Gastrocnemius medialis (tissue), 4 donors: ENCODE measurements at places on chromosomes 11 and 22.

DNA sequence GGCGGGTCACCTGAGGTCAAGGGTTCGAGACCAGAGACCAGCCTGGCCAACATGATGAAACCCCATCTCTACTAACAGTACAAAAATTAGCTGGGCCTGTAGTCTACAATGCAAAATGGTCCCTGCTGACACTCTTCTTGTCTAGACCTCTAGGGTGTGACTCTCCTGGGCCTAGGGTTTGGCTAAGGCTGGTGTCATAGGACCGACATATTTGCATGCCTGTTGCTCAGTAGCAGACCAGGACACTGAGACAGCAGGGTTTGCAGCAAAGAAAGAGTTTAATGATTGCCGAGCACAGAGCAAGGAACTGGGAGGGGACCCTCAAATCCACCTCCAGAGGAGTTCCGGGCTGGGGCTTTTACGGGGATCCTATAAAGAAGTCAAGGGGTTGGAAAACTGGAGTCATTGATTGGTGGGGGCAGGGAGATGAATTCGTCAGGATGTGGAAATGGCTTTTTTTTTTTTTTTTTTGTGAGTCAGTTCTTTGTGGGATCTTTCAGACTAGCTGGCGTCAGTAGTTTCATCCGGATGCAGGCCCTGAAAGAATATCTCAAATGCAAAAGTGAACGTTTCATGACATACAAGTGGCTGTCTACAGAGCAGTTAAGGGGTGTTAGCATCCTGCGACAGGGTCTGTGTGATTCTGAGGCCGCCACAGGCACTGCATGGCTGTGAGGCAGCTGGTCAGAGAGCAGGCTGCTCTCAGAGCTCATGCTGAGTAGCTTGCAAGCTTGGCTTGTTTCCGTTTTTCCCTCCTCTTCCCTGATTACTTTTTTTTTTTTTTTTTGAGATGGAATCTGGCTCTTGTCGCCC lies 27.2 kb upstream of the A4GALT start:
- DNase-seq, result no peak

DNA sequence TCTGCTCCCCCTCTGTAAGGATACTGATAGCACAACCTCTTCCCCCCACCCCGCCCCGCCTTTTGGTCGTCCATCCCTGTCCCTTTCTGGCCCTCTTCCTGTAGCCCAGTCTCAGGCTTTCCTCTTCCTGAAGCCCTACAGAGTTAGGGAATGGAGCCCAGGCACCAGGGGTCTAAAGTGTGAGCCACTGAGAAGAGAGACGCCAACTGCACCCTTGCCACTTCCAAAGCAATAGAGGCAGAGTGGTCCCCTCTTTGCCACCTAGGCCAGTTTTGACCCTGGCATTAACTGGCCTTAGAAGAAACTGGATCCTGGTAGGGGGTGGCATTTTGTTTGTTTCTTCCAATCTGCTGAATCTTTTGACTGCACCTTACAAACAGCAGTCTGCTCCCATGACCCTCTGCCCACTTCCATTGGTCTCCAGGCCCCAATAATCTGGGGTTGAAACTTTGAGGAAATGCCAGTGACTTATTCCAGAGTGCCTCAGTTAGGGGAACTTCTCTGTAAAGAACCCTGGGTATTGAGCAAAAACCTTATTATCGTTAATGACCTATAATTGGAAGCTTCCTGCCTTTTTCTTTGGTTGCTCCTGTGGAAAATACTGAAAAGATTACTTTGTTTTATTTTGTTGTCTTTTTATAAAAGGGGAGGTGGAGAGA lies 9.7 kb upstream of the GRK2 start:
- no peak for DNase-seq

DNA sequence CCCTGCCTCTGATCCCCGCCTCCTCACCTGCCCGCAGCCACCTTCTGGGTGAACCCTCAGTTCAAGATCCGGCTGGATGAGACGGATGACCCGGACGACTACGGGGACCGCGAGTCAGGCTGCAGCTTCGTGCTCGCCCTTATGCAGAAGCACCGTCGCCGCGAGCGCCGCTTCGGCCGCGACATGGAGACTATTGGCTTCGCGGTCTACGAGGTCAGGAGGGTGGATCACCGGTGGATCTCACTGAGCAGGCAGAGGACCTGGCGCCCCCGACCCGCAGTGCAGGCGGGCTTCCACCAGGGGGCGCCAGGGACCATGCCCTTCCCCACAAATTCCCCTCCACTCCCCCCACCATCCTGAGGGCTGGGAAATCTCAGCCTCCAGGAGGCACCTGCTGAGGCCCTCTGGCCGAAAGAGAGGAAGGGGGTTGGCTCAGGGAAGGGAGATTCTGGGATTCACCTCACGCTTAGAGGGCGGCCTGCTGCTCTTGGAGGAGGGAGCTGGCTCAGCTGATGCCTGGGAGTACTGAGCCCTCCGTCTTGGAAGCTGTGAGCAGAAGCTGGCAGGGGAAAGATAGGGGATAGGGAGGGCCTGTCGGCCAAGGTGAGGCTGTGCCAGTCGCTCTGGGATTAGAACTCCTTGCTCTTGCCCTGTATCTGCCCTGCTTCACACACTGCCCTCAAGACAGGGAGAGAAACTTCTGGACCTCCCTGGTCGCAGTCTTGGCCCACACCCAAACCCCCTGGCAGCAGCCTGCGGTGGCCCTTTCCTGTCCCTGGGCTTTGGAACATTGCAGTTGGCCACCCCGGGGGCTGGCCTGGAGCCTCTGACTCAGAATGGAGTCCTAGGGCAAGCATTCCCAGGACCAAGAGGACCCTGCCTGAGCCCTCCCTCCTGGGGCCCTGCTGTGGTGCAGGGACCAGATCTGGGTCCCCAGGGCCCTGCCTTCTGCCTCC lies 23.2 kb downstream of the CAPN1 start:
- no peak for DNase-seq

- DNase-seq, result peak; percentile 94
Observed at GRCh38 chr22:17258015-17258787, 39.0 kb upstream of the ADA2 start.

DNA sequence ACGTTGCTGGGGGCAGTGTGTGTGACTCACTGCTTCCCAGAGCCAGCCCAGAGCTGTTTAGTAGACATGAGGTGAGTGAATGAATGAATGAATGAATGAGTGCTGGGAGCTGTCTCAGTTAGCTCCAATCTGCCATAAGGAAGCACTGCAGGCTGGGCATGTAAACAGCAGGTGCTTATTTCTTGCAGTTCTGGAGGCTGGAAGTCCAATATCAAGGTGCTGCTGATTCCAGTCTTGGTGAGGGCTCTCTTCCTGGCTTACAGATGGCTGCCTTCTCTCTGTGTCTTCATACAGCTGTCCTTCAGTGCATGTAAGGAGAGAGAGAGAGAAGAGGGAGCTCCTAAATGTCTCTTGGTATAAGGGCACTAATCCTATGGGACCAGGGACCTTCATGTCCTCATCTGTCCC lies 4.1 kb downstream of the C11orf21 start:
- no peak for DNase-seq

- no peak for DNase-seq
Observed at GRCh38 chr22:27937453-27937852, 18.4 kb upstream of the PITPNB start.

- DNase-seq, result no peak
Observed at GRCh38 chr11:14445542-14446530, 53.8 kb downstream of the COPB1 start.

DNA sequence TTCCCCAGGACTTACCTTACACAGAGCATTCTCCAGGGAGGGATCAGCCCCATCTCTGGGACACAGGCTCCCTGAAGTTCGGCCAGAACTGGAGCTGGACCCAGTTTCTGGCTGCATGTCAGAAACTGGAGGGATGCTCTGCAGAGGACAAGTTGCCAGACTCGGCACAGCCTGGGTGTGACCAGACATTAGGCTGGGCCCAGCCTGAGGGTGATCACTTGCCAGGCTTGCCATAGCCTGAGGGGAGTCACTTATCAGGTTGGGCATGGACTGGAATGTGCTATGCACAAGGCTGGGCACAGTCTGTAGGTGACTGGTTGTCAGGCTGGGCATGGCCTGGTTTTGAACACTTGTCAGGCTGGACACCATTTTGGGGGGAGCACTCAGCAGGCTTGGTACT lies 30.7 kb upstream of the STK33 start:
- no peak for DNase-seq

- no peak for DNase-seq
Observed at GRCh38 chr11:133834682-133835592, 10.4 kb downstream of the SPATA19 start.

GRCh38 chr22:49208768-49209252 lies 618.9 kb downstream of the BRD1 start:
- DNase-seq, result no peak

GRCh38 chr11:133508468-133508867 lies 23.8 kb downstream of the OPCML start:
- no peak for DNase-seq

GRCh38 chr11:62394825-62395538 lies 23.9 kb upstream of the SCGB1A1 start:
- peak; percentile 55 for DNase-seq

DNA sequence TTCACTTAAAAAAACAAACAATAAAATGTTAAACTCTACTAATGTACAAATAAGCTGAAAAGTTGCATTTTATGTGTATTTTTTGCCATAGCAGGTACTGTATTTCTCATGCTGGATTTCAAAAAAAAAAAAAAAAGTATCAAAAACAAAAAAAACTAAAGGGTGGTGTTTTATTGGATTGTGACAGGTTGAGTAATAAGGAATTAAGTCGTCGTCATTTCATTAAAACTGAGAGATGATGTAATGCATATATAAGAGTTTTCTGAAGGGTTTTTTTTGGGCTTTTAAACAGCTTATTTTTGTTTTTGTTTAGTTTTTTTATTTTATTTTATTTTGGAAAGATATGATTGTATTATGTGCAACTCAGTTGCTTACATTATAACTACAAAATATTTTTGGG lies 10.9 kb upstream of the ADSL start:
- DNase-seq, result no peak

DNA sequence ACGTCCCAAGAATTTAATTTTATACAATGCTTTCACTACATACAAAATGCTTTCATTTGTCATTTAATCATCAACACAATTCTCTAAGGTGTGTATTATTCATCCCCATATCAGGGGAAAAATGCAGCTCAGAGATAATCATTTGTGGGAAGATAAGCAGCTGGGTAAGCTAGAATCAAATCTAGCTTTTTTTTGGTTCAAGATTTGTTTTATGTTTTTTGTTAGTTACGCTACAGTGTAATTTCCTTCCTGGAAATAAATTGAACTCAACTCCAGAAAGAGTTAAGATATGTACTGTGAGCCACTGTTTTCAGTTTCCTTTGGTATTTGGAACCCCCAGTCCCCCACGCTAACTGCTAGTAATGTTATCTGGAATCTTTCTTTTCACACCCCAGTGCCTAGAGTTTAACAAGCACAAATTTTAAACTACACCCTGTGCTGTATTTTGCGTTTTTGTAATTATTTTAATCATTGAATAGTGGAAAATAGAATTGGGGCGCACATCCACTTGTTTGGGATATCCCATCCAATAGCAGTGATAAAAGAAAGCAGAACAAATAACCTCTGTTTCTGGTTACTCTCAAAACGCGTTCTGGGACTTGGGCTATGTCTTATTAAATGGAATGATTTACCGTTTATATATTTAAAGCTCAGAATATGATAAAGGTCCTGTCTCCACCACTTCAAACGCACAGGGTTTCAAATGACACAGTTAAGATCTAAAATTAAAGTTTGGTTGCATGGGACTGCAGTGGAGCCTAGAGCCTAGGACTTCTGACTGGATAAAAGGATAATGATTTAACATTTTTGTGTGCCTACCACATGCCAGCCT lies 2.1 kb upstream of the HSPA8 start:
- no peak for DNase-seq

DNA sequence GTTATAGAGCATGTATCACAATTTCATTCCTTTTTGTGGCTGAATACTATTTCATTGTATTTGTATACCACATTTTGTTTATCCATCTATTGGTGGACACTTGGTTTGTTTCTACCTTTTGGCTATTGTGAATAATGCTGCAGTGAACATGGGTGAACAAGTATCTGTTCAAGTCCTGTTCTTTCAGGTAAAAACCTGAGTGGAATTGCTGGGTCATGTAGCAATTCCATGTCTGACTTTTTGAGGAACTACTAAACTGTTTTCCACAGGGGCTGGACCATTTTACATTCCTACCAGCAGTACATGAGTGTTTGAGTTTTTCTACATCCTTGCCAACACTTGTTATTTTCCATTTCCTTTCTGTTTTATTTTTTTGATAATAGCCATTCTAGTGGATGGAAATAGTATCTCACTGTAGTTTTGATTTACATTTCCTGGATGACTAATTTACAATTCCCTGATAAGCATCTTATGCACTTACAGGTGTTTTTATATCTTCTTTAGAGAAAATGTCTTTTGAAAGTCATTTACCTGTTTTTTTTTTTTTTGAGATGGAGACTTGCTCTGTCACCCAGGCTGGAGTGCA lies 12.2 kb downstream of the CABIN1 start:
- no peak for DNase-seq

- DNase-seq, result no peak
Observed at GRCh38 chr11:123751781-123752180, 2.5 kb downstream of the OR6X1 start.

GRCh38 chr11:16896729-16897469 lies 117.3 kb downstream of the PLEKHA7 start:
- no peak for DNase-seq

- no peak for DNase-seq
Observed at GRCh38 chr11:128239306-128239705, 348.1 kb downstream of the ETS1 start.

GRCh38 chr22:29434288-29434687 lies 4.1 kb upstream of the RFPL1 start:
- DNase-seq, result no peak

DNA sequence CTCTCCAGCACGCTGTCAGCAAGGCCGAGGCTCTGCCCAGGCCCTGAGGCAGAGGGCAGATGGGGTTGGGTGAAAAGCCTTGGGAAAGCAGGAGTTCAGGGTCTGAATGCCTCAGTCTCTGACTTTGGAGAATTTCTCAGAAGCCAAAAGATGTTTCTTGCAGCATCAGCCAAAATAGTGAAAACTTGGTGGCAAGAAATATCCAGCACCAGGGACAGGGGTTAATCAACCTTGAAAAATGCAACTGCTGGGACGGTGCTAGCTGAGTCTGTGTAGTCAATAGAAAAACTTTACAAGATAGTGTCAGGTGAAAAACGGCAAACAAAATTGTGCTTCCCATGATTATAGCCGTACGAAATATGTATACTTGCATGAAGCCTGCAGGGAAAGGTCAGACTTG lies 1.4 kb upstream of the ABCC8 start:
- DNase-seq, result no peak

DNA sequence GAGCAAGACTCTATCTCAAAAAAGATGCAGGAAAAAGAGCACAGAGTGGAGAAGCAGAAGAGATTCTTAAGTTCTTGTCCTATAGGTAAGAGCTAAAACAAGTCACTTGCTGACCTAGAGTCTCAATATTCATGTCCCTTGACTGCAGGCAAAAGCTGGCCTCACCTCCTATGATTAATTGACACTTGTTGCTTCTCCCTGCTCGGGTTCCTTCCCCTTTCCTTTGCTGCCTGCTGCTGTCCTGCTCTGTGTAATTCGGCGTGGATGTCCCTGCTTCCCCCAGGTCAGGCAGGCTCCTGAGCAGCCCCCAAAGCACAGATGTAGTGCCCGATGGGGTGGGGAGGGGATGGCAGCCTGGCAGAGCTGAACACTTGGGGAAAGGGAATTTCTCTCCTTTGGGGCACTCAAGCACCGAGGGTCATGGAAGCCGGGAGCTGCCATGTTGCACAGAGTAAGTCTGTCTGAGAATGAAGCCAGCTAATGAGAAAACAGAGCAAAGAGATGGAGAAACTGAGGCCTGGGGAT lies 60.8 kb upstream of the NUP50 start:
- no peak for DNase-seq

GRCh38 chr11:9060700-9061111 lies 30.7 kb downstream of the SCUBE2 start:
- DNase-seq, result no peak

- no peak for DNase-seq
Observed at GRCh38 chr22:36052505-36052941, 23.9 kb upstream of the RBFOX2 start.

- DNase-seq, result no peak
Observed at GRCh38 chr11:117345039-117345438, 17.4 kb downstream of the CEP164 start.
